LNCaP clone FGC (cell line): ENCODE measurements at places on chromosomes 6 and 20.
A peak's percentile ranks its signal among the peaks of the same experiment; 100 is the strongest.

GRCh38 chr6:117222861-117223260 lies 42.5 kb upstream of the VGLL2 start:
- no peak for DNase-seq

DNA sequence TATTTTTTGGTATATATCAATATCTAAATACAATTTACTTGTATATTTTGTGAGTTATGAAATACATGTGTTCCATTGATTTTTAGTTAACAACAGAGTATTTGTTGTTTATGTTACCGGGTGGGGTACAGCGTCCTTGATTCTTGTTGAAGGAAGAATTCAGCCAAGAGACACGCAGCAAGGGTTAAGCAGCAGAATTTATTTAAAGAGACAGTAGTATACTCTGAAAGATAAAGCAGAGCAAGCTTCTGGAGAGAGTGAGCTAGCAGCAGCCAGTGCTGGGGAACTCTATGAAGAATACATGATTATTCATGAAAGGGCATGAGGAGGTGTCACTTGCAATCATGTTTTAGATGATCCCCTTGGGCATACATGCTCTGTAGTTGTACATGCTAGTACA lies 76.1 kb downstream of the FAM135A start:
- no peak for DNase-seq

DNA sequence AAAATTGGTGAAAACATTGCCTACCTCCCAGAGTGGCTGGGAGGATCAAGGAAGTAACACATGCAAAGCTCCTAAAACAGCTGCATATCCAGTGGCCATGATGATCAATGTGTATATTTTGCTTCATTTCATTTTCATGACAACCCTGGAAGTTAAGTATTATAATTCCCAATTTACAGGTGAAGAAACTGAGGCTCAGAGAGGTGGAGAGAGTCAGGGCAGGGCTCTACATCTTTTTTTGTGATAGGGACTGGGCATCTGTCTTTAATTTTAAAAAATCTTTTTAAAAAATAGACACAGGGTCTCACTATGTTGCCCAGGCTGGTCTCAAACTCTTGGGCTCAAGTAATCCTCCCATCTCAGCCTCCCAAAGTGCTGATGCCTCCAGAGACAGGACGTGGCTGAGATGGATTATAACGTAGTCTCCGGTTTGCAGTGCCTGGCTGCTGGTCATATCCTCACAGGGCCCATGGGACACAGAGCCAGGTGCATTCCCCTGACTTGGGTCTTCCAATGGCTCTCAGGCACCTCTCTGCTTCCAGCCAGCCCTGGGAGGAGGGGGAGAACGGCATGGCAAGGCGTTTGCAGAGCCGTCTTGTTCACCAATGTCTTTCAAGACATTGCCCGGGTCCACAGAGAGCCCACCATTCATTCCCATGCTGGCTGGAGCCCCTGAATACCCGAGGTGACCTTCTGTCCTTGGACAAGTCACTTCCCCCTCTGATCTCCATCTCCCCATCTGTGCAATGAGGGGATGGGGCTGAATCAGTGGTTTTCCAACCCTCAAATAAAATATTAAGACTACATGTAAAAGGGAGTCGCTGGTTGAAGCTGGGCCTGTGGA lies 38.3 kb downstream of the HNF4A start:
- no peak for DNase-seq

GRCh38 chr6:85124472-85125354 lies 325.2 kb upstream of the NT5E start:
- DNase-seq = no peak

DNA sequence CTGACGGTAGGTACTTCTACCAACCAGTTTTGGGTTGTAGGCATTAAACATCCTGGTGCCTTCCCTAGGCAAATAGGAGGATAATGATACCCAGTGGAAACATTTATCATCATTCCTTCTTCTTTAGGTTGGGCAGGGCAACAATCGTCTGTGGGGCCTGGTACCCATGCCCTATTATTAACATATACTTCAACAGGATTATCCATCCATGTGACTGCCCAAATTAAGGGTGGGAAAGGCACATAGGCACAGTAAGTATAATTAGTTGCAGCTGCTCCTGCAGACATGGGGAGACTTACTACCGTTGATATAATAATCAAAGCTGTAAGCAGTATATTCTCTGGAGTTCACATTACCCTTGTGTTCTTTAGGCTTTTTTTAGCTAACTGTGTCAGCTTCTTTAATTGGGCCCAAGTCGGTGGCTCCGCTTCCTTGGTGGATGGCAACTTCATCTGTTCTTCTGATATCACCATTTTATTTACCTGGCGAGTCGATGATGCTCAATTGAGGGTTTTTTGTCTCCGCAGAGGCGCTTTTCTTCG lies 16.8 kb downstream of the RPL7L1 start:
- DNase-seq = no peak

DNA sequence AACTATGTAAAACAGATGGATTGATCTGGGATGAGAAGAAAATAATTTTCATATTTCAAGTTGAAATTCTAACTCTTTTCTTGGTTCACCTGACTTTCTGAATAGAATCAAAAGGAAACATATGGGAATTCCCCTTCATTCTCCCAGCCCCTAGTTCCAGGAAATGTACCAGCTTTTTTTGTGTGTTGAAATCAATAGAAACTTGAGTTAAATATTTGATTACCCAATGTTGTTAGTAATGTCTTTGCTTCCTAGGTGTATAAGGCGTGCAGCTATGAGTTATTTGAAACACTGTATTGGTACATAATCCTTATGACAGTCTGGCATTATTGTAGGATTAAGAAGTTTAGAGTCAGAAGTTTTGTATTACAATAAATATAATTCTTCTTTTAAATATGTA lies 21.5 kb downstream of the VNN2 start:
- DNase-seq = no peak

- no peak for DNase-seq
Measured at GRCh38 chr6:147407571-147407970, 100.9 kb upstream of the SAMD5 start.

- no peak for DNase-seq
Measured at GRCh38 chr6:64914124-64914523, 792.9 kb downstream of the EYS start.

- no peak for DNase-seq
Measured at GRCh38 chr20:59692139-59692538, 87.8 kb downstream of the PHACTR3 start.

GRCh38 chr6:140956571-140957369 lies 1176.0 kb upstream of the GJE1 start:
- DNase-seq = no peak

GRCh38 chr6:163958646-163959045 lies 544.1 kb downstream of the QKI start:
- DNase-seq = no peak

GRCh38 chr20:11917663-11918062 lies at the start of gene BTBD3:
Gene BTBD3 (plus strand): TSS chr20:11917893. CDS start chr20:11918276, 383 bp downstream.
- DNase-seq = no peak

DNA sequence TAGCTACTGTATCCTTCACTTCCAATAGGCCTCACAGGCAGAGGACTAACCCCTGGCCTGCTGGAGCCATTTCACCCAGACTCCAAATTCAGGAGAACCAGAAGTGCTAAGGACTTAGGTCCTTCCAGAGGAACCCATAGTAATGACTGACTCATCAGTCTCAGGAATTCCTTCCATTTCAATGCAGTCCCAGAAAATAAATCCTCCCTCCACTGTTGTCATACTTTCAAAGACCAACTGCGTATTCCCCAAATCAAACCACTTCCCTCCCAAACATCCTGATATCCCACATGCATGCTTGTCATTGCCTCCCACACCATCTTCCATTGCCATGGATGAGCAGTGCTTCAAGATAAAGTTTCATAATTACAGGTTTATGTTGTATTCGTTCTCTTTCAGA lies 31.8 kb upstream of the NT5E start:
- DNase-seq = no peak

DNA sequence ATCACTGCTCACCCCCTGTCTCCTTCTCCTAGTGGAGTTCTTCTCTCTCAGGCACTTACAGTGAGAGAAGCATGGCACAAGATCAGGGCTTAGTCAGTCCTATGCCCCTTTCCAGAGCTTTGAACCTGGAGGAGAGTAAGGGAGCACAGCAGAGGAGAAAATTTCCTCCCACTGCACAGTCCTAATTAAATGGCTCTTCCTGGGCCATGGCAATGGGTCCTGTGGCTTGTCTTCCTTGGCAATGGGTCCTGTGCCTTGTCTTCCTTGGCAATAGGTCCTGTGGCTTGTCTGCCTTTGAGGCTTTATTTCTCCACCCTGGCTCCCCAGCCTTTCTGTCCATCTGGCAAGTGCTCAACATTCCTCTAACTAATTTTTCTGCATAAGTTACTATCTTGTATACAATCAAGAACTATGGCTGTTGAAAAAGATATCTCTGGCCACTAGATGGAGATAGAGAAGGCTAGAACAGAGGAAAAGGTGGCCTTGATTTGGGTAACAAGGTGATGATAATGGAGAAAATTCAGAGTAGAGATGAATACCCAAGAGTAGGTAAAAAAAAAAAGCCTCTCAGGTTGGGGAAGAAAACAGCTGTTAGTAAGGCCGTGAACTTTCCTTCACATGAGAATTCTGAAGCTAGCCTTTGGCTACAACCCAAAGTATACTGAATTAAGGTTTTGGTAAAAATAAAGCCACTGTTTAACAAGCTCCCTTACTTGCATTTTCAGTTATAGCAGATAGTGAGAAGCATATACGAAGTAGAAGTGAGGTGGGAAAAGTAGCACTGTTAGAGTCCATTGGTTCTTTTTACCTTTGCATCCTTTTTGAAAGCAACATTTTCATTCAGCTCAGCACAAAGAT lies 504.9 kb downstream of the DOK5 start:
- DNase-seq = peak; percentile 26

DNA sequence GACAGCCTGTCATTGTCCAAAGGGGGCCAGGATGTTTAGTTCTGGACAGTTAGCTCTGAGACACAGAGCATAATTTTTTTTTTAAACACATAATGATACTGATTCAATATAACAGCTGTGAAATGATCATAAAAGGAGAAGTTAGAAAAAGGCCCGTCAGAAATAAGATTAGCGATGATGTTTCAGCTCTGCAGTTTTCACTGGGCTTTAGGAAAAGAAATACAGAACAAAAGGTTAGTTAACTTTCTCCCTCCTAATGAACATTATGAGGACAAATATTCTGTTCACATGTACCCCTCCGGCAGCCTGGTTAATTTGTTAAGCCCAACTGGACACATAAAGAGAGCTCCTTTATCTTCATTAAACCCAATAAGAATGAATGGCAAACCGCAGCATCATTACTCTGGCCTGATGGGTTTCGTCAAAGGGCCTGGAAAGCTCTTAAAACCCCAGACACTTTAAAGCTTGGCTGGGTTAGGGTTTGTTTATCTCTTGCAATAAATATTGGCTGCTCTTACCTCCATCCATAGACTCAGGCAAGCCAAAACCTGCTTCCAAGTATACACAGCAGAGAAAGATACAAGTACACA lies 394.6 kb downstream of the KIF16B start:
- no peak for DNase-seq

DNA sequence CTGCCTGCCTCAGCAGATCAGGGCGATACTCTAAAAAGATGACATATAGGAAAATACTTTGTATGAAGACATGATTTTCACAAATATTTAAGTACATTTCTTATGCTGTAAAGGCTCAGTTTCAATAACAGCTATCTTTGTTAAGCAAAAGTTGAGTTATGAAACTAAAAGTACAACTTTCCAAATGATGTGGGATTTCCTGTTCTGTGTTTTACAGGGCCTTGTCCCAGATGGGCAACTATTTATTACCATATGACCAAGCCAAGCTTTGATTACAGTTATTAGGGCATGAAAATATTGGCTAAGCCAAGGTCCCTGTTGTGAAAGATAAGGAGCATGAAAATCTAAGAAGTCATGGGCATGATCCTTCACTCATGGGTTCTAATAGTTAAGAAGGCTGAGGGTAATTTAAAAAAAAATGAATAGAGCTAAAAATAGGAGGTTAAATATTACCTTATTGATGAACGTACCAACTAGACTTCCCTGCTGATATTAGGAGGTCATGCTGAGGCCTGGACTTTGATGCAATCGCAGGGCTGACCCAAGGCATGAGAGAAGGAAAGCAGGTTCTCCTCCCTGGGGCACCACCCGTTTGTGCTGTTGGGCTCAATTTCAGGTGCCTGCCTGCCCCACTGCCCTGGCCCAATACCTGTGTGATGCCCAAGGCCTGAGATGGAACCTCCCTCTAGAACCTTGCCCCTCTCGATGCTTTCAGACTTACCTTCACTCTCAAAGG lies 294.4 kb upstream of the PRDM1 start:
- no peak for DNase-seq

DNA sequence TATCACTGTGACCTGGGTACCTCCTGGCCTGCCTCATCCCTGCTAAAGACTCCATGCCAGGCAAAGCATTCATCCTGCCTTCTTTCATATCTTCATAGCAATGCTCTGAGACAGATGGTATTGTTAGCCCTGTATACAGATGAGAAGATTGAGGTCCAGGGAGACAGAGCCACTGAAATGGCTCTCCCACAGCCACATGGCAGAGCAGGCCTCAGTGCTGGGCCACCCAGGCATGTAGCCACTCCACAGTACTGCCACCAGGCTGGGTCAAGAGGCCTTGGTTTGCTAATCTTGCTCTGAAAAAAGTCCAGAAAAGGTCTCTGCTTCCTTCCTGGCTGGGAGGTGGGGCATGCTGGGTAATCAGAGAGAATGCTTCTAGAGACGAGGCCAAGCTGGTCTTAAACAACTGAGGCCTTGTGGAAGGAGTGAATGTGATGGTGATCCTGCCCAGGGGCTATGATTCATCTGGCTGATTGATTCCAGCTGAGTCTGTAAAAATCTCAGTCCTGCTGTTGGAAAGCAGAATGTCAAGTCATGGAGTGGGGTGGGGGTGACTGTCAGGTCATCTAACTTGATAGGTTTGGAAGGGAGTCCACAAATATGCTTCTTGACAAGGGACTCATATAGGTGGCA lies 29.8 kb downstream of the HM13 start:
- no peak for DNase-seq

GRCh38 chr20:54276577-54277169 lies 68.8 kb downstream of the PFDN4 start:
- no peak for DNase-seq

GRCh38 chr20:19911810-19912382 lies 105.3 kb upstream of the NAA20 start:
- no peak for DNase-seq

GRCh38 chr6:84553527-84553926 lies 210.9 kb downstream of the TBX18 start:
- no peak for DNase-seq

- DNase-seq = no peak
Measured at GRCh38 chr20:1832634-1833033, 62.6 kb upstream of the SIRPA start.

DNA sequence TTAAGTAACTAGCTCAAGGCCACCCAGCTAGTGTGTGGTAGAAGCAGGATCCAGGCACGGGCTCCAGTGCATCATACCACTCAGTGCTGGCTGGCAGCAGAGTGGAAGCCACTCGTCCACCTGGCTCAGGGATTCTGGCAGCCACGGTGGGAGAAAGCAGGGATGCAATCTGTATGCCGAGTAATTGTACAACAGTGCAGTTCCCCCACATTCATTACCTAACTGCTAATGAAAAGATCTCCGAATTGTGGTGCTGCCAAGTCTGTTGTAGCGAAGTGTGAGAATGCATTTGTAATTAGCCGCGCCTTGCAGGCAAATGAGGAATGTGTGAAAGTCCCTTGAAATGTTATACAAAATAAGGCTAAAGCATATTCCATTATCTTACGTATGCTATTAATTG lies 29.0 kb downstream of the KCNG1 start:
- DNase-seq = no peak
